Esophagus squamous epithelium (tissue), 5 donors: ENCODE measurements at places on chromosomes 2 and 18.

DNA sequence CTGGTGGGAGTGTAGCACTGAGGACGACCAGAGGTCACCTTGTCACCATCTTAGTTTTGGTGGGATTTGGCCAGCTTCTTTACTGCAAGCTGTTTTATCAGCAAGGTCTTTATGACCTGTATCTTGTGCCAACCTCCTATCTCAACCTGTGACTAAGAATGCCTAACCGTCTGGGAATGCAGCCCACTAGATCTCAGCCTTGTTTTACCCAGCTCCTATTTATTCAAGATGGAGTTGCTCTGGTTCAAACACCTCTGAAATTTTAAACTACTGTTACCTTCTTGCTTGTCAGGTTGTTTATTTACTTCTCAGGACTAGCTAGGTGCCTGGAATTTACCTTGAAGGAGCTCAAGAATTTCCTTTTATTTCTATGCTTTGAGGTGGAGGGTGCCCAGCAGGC lies 9.5 kb upstream of the KCNG3 start:
- DNase-seq: no peak

GRCh38 chr18:50428531-50429206 lies 53.8 kb downstream of the SKA1 start:
- DNase-seq: no peak

DNA sequence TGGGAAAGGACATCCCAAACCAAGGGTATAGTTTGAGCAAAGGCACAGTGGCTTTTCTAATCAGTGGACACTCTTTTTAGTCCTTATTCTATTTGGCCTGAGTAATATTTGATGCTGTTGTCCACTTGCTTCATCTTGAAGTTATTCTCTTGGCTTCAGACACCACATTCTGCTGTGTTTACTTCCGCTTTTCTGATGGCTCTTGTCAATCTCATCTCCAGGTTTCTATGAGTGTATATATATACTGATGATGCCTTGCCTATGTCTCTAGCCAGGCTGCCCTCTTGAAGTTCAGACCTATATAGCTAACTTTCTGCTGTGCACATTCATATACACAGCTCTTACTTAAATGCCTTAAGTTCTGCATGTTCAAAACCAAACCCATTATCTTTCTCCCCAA lies 83.1 kb downstream of the EFEMP1 start:
- no peak for DNase-seq

GRCh38 chr2:175931805-175932204 lies 70.3 kb downstream of the LNPK start:
- DNase-seq: no peak

- DNase-seq: no peak
Measured at GRCh38 chr2:127737892-127738291, 36.6 kb downstream of the SFT2D3 start.

- no peak for DNase-seq
Measured at GRCh38 chr2:213679894-213680293, 395.6 kb downstream of the SPAG16 start.

DNA sequence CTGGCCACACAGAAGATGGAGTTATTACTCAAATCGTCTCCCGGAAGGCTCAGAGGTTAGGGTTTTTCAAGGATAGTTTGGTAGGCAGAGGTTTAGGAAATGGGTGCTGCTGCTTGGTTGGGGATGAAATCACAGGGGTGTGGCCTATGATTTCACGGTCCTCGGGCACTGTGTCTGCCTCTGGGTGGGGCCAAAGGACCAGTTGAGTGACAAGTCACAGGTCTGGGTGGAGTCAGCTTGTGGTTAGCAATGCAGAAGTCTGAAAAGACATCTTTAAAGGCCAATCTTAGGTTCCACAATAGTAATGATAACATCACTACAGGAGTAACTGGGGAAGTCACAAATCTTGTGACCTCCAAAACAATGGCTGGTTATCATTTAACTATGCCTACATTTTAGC lies 387.8 kb downstream of the ZNF521 start:
- no peak for DNase-seq

DNA sequence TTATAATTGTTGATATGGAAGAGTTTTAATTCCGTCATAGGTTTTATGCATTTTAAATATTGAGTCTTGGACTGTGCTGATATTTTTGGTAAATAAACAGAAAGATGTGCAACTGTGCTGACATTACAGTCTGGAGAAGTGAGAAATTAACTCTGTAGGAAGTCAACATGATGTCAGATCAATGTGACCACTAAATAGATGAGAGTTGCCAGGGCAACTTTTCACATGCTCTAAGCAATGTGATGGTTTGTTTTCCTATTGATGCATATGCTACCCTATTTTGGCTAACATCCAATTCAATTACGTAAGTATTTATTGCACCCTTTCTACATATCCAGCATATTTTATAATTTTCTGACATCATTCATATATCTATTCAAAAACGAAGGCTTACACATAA lies 1109.3 kb downstream of the TSN start:
- no peak for DNase-seq

GRCh38 chr2:144515696-144516410 lies 4.1 kb downstream of the ZEB2 start:
- no peak for DNase-seq

DNA sequence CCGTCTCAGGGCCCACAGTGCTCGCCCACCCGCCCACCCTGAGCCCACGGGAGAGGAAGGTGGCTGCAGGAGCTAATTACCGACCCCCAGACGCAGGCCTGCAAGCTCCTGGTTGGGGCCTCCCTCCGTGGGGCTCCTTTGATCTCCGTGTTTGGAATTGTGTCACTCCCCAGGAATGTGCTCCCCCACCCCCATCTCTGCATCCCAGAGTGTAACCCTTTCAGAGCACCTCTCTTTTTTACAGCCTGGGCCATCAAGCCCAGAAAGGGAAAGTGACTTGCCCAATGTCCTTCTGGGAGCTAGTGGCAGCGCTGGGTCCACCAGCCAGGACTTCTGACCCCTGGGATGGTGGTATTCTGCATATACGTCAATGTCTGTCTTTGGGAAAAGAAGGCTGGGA lies 335.1 kb downstream of the CYRIA start:
- DNase-seq: no peak

GRCh38 chr2:157986761-157987160 lies 110.6 kb upstream of the ACVR1 start:
- DNase-seq: no peak

- DNase-seq: no peak
Measured at GRCh38 chr2:128237911-128238697, 80.6 kb downstream of the HS6ST1 start.

DNA sequence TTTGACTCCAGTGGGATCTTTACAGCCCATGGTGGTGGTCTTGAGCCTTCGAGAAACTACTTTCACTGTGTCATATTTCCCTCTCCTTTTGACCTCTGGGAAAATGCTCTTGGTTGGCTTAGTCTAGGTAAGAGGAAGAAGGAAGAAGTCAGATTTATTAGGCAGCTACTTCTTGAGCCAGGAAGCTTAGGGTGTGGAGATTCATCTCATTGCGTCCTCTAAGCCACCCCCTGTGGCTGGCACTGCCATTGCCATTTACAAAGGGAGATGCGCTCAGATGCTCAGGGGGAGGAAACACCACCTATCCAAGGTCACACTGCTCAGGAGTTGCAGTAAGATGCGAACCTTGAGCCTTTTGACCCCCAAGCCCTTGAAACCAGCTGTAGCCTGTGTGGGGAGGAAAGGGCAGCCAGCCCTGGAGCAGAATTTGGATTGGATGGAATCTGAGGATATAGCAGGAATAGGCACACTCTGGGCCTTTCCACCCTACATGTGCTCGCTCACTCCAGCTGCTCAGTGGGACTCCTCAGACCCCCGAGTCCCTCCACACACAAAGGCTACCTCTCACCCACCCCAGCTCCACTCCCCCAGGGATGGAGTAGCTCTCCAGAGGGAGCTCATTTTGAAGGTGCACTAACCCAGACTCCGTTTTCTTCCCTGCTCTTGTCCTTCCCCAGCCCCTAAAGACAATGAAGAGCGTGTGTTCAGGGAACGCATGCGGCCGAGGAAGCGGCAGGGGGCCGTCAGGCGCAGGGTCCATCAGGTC lies 321.3 kb upstream of the EPAS1 start:
- DNase-seq: no peak

DNA sequence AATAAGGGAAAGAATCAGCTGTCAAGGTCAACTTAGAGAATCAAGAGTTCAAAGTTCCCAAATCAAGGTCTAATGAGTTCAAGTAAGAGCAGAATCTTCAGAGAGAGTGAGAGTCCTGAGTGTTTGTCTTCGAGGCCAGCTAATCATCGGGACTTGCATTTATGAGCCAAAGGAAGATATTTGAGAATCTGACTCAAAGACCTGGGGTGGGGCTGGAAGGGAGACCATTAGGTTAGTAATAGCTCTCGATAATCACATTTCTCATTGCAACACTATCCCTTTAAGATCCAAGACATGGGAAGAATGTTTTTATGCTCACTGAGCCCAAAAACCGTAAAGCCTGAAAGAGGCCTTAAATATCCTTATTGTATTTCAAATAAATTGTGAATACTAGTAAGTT lies 72.0 kb upstream of the FSHR start:
- DNase-seq: no peak

DNA sequence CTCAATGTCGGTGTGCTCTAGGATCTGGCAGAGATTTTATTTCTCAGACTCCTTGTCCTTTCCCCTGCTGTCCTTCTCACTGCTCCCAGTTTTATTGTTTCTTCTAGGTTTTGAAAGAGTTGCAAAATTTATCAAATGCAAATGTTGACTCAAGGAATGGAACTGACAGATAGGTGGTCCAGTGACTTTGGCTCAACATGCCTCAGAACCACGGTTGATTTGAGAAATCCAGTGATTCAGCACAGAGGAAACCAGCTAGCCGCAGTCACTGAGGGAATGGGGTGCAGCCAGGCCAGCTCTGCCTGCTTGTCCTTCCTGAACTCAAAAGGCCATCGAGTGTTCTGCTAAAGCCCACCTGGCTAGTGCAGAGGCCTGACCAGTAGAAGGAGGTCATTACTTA lies 125.7 kb upstream of the LYPD6 start:
- no peak for DNase-seq

GRCh38 chr2:166334805-166335204 lies 40.9 kb downstream of the SCN9A start:
- no peak for DNase-seq

GRCh38 chr2:218852911-218853667 lies 6.5 kb upstream of the WNT6 start:
- DNase-seq: no peak

DNA sequence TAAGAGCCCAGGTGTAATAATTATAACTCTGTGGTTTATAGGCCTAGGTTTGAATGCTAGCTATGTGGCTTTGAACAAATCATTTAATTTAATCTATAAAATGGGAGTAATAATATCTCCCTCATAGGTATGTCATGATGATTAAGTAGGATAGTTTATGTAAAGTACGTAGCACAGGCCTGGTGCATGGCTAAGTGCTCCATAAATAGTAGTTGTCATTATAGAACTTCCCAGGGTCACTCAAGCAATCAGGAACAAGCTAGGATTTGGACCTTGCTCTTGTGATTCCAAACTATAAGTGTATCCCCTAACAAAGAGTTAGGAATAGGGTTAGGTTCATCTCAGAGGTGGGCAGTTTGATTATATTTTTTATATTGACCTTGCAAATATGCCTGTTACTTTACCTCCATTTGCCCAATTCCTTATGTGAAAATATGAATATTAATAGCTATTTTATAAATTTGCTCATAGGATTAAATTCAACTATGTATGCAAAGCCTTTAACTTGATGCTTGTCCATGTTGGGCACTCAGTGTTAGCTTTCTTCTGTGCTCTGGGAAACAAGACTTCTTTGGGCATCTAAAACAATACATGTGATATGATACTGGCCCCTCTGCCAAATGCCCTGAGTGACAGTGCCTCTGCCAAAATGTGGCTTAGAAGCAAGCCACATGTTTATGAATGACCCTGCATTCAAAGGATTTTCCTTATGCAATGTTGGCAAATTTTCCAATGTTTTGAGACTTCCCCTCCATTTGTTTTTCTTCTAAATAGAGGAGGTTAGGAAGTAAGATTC lies 353.6 kb downstream of the KIAA1328 start:
- DNase-seq: no peak

DNA sequence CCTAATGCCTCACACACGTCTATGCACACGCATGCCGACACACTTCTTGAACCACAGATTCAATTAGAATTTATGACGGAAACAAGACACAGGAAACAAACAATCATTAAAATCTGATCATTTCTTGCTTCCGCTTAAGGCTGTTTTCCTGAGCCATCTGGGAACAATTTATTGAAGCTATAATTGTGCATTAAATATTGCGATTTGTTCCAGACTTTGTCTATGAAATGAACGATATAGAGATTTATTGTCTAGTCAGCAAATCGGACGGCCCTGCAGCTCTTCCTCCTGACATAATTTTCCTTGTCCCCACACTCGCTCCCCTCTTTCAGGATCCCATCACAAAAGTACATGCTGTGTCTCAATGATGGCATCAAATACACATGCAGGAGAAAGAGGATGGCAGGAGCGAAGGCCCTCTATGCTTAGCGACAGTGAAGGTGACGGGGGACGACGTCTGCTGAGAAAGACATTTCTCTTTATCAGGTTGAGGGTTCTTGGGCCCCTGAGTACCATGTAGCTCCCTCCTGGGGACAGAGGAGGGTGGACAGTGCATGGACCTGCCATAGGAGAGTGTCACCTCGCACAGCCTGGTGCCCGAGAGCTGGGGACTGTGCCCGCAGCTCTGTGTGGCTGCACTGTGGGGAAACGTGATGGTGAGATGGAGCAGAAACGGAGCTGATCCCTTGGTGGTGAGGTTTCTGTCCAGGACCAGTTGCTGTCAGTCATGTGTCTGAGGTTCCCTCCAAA lies 157.3 kb downstream of the ACKR3 start:
- no peak for DNase-seq

GRCh38 chr2:122639176-122639575 lies 883.7 kb downstream of the TSN start:
- DNase-seq: no peak

DNA sequence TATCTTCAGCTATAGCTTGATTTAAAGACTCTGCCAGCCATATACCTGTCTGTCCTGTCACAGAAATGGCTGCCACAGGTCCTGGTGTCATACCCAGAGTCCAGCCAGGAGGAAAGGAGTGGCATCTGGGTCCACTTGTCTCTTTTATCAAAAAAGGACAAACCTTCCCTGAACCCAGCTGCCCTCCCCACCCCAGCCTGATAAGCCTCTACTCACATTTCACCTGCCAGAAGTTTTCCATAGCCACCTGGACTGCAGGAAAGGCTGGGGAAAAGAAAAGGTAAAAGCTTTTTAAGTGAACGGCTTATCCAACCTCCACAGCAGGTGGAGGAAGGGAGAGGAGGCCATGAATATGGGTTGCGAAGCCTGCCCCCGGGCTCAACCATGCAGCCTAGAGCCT lies 32.8 kb downstream of the TMEM163 start:
- no peak for DNase-seq

DNA sequence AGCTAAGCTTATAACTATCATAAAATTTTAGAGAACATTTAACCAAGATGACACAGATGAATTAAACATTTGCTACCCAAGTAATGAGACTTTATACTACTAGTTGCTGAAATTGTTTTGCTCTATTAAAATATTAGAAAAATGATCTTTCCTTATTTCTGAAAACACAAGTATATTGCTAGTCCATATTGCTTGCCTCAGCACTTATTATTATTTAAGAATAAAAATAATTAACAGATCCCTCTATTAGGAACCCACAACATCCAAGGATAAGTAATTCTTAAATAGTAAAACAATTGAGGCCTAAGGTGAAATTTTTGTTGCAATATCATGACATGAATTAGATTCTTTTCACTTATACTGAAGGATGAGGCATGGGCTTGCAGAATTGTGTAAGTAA lies 65.2 kb downstream of the CCDC148 start:
- DNase-seq: no peak
